Fibroblast of the aortic adventitia (primary cell): ENCODE measurements at places on chromosomes 7 and 10. TPM values are rescaled to one million over a fixed set of nuclear protein-coding genes. Genes with fewer than 3 reads are reported as not detected.

The PLXNA4 gene
- total RNA-seq = 3.0 and 5.5 TPM in 2 replicates

The ASB10 gene
- total RNA-seq = not detected in 2 replicates

The HOXA3 gene
- total RNA-seq = 1.2 and 3.5 TPM in 2 replicates

The KIAA1217 gene
- 3.6 and 12.5 TPM in 2 replicates for total RNA-seq

The SLC26A3 gene
- not detected in 2 replicates for total RNA-seq

The GARIN1A gene
- total RNA-seq = 1.2 and 3.1 TPM in 2 replicates
